Progenitor cell of endocrine pancreas (in vitro differentiated cells): ENCODE measurements at places on chromosomes 11 and 22. TPM values are rescaled to one million over a fixed set of nuclear protein-coding genes. Genes with fewer than 3 reads are reported as not detected.

- DNase-seq = no peak
Observed at GRCh38 chr11:88398791-88399570, 61.4 kb upstream of the CTSC start.

- DNase-seq = no peak
Observed at GRCh38 chr11:43558556-43559127, 121.9 kb upstream of the HSD17B12 start.

The KCTD14 gene
- 5.4 and 8.9 TPM in 2 replicates for total RNA-seq

GRCh38 chr11:7167976-7168740 is 79.4 kb downstream of the RBMXL2 start:
- DNase-seq = no peak

The TUB gene
- 14.9 and 16.3 TPM in 2 replicates for total RNA-seq

- DNase-seq = no peak
Observed at GRCh38 chr11:109112821-109113280, 309.1 kb upstream of the C11orf87 start.

DNA sequence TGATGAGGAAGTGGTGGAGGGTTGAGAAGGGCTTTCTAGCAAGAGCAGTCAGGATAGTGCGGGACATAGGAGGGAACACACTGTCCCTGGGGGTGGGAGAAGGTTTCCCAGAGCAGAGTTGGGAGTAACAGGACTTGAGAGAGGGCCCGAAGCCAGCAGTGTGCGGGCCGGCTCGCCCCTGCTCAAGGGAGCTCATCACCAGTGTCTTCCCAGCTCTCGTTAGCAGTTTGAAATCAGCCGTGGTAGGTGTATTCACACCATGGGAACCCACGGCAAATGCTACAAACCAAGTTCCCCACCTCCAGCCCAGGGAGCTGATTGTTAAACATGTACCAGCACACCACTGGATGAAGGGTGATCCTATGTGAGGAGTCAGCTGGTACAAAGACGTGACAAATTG is 66.2 kb upstream of the EIF3D start:
- no peak for DNase-seq

The ALG12 gene
- 22.0 and 25.7 TPM in 2 replicates for total RNA-seq

GRCh38 chr11:123203934-123204333 is 8.9 kb upstream of the CLMP start:
- no peak for DNase-seq

DNA sequence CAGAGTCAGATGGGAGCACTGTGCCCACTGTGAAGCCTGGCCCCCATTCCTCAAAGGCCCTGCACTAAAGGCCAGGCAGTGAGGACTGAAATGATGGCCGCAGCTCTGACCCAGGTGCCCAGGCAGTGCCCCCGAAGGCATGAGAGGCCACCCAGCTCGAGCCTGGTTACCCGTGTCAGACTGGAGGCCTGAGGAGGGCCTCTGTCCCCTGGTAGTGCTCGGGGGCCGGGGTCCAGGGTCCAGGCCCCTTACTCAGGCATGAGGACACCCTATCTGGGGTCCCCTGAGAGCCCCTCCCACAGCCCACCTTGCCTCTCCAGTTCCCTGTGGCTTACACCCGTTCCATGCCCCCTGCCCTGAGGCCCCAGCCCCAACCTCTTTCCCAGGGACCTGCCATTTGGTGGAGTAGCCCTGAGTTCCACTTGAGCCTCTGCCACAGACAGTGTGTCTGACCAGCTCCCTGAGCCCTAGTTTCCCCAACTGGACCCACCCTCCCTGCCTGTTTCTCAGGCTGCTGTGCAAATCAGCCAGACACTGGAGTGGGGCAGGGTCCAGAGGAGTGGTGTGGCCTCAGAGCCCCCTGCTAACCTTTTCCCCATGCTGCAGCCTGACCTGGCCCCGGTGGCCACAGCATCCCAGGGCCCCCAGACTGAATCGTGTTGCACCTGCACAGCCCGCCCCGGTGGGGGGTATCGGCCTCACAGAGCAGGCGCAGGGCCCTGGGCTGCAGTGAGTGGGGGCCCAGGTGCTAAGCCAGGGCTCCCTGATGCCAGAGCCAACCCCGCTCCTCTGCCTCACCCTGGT is 10.8 kb upstream of the ANKRD13D start:
- DNase-seq = no peak

DNA sequence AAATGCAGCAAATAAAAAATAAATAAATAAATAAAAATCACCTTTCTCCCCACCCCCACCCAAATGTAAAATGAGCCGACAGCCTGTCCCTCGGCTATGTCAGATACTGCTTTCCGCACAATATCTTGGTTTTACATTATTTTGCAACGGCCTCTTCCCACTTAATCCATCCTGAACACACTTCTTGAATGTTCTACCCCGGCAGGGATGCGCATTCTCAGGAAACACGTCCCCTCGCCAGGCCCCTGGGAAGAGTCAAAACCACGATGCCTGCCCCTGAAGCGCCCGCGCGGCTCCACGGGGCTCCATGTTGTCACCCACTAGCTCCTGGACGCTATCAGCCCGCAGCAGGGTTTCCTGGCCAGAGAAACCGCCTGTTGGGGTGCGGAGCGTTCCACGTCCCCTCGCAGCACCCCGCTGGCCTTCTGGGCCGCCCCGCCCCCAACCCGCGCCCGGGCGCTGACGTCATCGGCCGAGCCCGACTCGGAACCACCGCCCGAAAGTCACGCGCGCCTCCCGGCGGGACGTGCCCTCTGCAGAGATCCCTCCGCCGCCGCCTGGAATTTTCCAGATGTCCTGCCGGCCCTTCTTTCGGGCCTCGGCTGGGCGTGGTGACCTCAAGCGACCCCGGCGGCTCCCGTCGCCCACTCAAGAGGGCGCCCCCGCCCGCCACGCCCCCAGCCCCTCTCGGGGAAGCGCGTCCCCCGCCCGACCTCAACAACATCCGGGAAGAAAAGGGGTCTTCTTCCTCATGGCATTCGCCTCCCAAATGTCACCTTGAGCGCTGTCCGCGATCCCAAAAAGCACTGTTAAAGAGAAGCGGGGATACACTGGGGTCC is 585 bp upstream of the NEAT1 start:
- peak; percentile 93 for DNase-seq

GRCh38 chr11:61491736-61492395 is 16.7 kb upstream of the LRRC10B start:
- no peak for DNase-seq

GRCh38 chr11:6650980-6651379 is 4.6 kb downstream of the DCHS1 start:
- DNase-seq = no peak

DNA sequence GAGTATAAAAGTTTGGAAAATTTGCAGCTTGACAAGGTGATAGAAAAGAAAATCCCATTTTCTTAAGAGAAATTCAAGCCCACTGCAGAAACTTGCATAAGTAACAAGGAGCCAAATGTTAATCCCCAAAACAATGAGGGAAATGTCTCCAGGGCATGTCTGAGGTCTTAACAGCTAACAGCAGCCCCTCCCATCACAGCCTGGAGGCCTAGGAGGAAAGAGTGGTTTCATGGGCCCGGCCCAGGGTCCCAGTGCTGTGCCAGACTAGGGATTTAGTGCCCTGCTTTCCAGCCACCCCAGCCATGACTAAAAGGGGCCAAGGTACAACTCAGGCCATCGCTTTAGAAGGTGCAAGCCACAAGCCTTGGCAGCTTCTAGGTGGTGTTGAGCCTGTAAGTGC is 123.7 kb upstream of the TRPC6 start:
- DNase-seq = no peak

DNA sequence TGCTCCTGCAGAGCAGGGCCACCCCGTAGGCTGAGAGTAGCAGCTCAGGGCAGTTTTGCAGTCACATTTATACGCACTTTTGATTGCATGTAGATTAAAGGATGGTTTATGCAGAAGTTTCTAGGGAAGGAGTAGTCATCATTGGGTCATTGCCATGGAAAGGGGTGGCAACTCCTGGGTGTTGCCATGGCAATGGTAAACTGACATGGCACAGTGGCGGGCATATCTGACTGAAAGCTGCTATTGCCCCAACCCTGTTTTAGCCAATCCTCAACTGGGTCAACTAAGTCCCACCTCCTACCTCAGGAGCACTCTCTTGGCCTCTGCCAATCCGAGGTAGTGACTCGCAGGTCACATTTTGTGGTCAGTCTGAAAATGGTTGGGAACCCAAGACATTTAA is 2.4 kb upstream of the ARSA start:
- DNase-seq = no peak

The CCDC86 gene
- 22.7 and 22.8 TPM in 2 replicates for total RNA-seq

The SYT12 gene
- 0.20 and 0.22 TPM in 2 replicates for total RNA-seq

- no peak for DNase-seq
Observed at GRCh38 chr22:35987487-35987886, 41.1 kb downstream of the RBFOX2 start.
